HTR-8/SVneo (cell line): ENCODE measurements at places on chromosomes 7 and 10.

GRCh38 chr7:128691227-128691626, 19.1 kb downstream of the GARIN1A start:
- no peak for DNase-seq

GRCh38 chr10:33239257-33239656, 95.2 kb downstream of the NRP1 start:
- DNase-seq = no peak

GRCh38 chr10:70785190-70785589, at the start of gene TBATA:
TSS of gene TBATA (minus strand) at chr10:70785377. CDS start at chr10:70783379, 1,998 bp downstream.
- DNase-seq = no peak

- no peak for DNase-seq
Observed at GRCh38 chr10:79472449-79472848, 27.0 kb upstream of the ZCCHC24 start.

- DNase-seq = no peak
Observed at GRCh38 chr7:22301790-22302189, 55.2 kb downstream of the RAPGEF5 start.

- no peak for DNase-seq
Observed at GRCh38 chr7:75621124-75621523, 117.6 kb downstream of the HIP1 start.

DNA sequence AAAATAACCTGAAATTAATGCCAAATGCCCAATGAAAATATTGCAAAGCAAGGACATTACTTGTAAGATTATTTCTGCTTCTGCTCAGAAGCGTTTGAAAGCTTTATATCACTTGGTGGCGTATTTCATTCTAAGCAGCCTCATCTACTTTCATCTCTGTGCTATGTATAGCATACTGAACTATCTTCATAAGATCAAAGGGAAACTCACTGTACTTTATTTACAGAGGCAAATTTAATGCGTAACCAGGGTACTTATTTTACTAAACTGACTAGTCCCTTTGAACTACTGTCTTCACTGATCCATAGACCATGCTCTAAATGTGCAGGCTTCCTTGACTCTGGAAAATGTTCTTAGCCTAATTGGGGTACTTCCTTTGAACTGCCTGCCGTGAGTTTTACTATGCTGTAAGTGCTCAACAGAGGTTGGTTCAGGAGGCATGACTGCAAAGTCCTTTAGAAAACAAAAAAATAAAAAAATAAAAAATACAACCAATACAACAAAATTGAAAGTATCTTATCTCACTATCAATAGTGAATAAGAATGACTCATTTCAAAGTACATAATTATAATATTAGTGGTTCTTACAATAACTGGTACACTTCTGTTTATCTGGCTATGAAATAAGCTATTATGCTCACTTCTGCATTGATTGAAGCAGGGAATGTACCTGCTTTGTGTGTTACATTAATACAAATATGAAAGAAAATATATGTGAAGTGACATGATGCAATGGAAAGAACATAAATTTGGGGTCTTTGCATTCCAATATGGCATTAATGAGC, 41.0 kb upstream of the TSPAN12 start:
- no peak for DNase-seq

DNA sequence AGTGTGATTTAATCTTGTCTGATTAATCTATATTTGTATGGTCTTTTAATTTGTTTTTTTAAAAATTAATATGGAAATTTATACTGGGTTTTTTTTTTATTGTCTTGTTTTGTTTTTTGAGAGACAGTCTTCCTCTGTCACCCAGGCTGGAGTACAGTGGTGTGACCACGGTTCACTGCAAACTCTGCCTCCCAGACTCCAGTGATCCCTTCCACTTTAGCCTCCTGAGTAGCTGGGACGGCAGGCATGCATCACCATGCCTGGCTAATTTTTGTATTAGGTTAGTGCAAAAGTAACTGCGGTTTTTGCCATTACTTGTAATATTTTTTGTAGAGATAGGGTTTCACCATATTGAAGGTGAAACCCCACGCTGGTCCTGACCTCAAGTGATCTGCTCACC, 73.1 kb downstream of the TET1 start:
- no peak for DNase-seq

- DNase-seq = no peak
Observed at GRCh38 chr10:50640238-50640637, 16.5 kb upstream of the SGMS1 start.

- DNase-seq = peak; percentile 49
Observed at GRCh38 chr10:43255634-43256431, 11.0 kb downstream of the RASGEF1A start.

DNA sequence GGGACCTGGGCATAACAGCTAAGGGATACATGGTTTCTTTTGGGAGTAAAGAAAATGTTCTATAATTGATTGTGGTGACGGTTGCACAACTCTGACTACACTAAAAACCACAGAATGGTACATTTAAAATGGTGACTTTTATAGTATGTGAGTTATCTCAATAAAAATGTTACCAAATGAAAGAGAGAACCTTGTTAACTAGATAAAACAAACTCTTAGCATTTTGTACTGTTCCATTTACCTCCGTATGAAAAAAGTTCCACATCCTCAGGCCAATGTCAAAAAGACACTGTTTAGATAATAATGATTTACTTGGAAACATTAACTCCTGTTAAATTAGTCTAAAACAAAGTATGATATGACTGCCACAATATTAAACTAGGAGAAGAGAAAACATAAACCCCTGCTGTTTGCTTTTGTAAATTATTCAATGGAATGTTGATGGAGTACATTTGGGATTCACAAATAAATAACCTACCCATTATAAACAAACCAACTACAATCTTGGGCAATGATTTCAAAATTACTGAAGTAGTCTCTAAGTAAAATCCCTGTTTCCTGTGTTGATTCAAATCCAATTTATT, 60.7 kb downstream of the SMURF1 start:
- DNase-seq = no peak

DNA sequence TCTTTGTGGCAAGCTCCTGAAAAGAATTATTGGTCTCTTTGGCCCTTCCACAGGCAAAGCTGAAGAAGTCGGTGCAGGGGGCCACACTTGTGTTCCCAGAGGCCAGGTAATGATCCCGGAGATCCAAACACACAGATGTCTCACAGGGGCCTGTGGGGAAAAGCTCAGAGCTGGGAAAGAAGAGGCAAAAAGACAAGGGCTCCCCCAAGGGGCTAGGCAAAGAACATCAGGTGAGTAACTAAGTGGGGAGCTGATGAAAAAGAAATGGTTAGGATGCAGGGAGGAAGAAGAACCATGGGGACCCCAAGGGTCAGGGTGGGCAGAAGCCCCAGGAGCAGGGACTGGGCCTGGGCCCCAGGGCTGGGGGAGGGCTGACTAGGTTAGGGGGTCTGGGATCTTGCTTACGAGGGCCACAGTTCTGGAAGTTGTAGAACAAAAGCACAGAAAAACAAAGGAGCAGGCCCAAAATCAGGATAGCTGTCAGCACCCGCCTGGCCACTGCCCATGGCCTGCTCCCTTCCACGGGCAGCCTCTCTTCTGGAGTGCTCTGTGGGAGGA, 1.1 kb downstream of the KEL start:
- no peak for DNase-seq

- DNase-seq = no peak
Observed at GRCh38 chr10:28326516-28327490, 23.9 kb upstream of the MPP7 start.

DNA sequence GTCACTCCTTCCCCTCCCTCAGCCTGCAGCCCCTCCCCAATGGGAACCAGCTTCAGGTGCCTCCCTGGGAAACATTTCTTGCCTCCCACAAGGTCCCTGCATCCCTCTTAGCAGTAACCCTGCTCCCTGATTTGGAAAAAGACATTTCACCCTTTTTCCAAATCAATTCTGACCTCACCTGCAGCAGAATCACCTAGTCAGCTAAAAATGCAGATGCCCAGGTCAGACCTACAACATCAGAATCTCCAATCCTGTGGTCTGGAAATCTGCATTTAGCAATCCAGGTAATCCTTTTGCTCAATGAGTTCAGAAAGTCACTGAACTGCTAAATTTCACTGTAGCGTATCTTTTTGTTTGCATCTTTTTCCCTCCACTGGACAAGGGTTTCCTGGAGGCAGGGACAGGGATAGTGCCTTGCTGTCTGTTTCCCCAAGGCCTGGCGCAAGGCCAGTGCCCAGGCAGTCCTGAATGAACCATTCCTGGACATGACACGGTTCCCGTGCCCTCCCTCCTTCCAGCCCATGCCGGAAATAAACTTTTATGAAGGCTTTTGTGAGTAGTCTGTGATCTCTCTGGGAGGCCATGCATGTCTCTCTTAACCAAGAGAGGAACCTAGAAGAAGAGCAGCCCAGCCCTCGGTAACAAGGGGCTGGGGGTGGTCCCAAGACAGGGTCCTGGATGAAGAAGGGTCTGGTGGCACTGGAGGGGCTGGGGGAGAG, 44.0 kb downstream of the COL13A1 start:
- DNase-seq = peak; percentile 35

GRCh38 chr10:42638821-42639270, 476 bp upstream of the ZNF33B start:
- DNase-seq = no peak

- no peak for DNase-seq
Observed at GRCh38 chr10:36183056-36183455, 541.0 kb upstream of the FZD8 start.

- no peak for DNase-seq
Observed at GRCh38 chr7:33650828-33651227, 254.5 kb upstream of the BMPER start.

- no peak for DNase-seq
Observed at GRCh38 chr10:103807996-103808395, 47.4 kb downstream of the SH3PXD2A start.

GRCh38 chr7:134289423-134289822, 27.3 kb downstream of the SLC35B4 start:
- no peak for DNase-seq

DNA sequence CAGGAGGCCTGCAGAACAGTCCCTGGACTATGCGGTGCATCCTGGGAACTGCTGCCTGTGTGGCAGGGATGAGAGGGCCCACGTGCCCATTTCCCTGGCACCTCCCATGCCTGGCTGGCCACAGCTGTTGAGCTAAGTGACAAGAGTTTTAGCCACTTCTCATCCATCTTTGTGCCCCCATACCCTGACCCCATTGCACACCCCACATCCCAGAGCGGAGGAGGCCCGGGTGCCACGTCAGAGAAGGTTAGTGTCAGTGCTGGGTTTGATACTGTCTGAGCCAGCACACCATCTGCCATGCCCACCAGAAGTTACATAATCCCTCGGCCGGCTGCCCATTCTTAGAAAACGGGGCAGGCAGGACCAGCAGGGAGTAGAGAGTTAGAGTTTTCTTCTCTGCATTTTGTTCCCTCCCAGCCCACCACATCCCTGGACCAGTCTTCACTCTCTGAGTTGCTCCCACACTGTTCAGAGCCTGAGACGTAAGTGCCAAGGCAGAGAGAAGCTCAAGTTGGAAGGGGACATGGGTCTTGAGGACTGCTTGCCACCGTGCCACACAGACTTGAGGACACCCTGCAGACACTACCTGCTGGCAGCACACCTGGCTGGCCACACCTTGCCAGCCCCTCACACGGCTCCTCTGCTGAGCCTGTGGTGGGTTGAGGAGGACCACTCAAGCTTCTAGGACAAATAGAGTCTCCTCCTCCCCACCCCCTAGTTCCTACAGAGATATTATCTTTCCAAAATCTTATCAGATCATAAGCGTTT, 13.1 kb downstream of the UNC5B start:
- DNase-seq = no peak

DNA sequence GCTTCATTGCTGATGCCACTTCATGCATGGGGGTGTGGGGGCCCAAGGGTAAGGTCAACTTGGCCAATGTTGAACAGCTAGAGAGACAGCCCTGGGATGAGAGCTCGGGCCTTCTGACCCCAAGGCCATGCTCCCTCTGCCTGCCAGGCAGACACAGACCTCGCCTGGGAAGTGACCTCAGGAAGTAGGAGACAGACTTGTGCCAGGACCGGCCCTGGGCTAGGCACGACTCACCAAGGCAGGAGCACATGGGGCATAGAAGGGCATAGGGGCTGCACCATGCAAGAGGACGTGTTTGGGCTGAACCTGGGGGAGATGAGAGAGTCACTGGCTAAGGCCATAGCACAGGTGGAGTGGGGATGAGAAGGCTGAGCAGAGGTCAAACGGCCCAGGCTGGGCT, 27.1 kb downstream of the ZCCHC24 start:
- DNase-seq = no peak

DNA sequence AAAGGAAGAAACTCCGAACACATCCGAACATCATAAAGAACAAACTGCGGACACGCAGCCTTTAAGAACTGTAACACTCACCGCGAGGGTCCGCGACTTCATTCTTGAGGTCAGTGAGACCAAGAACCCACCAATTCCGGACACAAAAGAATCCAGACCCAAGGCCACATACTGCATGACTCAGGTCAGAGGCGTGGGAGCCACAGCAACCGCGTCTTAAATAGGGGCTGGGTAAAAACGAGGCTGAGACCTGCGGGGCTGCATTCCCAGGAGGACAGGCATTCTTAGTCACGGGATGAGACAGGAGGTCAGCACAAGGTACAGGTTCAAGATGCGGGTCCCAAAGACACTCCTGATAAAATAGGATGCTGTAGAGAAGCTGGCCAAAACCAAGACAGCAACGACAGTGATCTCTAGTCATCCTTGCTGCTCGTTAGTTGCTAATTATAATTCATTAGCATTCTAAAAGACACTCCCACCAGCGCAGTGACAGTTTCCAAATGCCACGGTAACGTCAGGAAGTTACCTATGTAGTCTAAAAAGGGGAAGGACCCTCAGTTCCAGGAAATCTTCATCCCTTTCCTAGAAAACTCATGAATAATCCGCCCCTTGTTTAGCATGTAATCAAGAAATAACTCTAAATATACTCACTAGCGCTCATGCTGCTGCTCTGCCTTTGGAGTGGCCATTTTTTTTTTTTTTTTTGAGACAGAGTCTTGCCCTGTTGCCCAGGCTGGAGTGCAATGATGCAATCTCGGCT, 19.3 kb downstream of the AP5Z1 start:
- no peak for DNase-seq

GRCh38 chr7:70240873-70241272, 642.6 kb downstream of the AUTS2 start:
- no peak for DNase-seq

GRCh38 chr7:2956076-2956475, 87.6 kb downstream of the CARD11 start:
- no peak for DNase-seq

DNA sequence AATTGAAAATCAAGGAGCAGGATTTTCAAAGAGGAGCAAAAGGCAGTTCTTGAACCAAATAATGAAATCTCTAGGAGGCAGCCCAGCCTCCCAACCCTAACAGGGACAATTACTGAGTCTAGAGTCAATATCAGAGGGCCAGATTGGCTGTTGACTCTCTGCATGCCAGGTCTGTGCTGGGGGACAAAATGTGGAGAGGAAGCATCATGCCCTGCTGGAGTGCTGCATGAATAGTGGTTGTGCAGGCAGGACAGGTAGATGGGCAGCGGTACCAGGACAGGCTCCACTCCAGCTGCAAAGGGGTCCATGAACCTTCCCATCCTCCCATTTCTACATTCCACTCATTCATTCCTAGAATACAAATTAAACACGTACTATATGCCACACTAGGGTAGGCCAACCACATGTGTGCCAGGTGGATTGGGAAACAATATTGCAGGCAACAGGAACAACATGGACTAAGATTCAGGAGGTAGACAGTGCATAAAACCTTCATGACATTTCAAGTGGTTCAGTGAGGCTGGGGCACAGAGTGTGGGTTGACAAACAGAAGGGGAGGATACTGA, 30.4 kb upstream of the MAT1A start:
- DNase-seq = no peak

- no peak for DNase-seq
Observed at GRCh38 chr10:89651205-89651915, 6.3 kb upstream of the PANK1 start.
